ENCODE measurements at places on chromosomes 3 and 15.

- H3K27ac ChIP-seq, result no peak overlapping the region
- no peak for DNase-seq
- no peaks in the 10 kb centered on the region for H3K36me3 ChIP-seq
Measured at GRCh38 chr15:35626571-35627318, 80.8 kb upstream of the DPH6 start.

- H3K4me1 ChIP-seq, result peaks cover 20% of the 10 kb centered on the region
- H3K27ac ChIP-seq, result no peak overlapping the region
- DNase-seq, result no peak
- no peaks in the 10 kb centered on the region for H3K36me3 ChIP-seq
Measured at GRCh38 chr15:91965501-91966193, 112.1 kb downstream of the SLCO3A1 start.

DNA sequence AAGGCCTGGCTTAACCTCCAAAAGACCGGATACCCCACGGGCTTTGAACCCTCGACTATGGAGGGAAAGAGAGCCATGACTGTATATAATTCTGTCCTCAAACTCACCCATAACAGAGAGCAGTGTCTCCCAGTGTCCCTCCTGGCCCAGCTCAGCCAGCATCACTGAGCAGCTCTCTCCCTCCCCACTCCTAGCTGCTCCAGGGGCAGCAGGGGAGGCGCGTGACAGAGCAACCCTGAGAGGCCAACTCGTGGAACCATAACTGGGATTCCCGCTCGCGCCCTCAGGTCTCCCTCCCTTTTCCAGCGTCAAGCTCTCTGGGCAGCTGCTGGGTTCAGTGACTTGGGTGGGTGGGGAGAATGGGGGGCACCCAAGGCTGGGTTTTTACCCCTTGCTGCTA is 561 bp upstream of the CPLX3 start:
- peaks cover 2% of the 10 kb centered on the region for H3K4me1 ChIP-seq
- peaks cover 38% of the 10 kb centered on the region for H3K27me3 ChIP-seq
- H3K36me3 ChIP-seq, result no peaks in the 10 kb centered on the region
- no peak overlapping the region for H3K4me3 ChIP-seq

DNA sequence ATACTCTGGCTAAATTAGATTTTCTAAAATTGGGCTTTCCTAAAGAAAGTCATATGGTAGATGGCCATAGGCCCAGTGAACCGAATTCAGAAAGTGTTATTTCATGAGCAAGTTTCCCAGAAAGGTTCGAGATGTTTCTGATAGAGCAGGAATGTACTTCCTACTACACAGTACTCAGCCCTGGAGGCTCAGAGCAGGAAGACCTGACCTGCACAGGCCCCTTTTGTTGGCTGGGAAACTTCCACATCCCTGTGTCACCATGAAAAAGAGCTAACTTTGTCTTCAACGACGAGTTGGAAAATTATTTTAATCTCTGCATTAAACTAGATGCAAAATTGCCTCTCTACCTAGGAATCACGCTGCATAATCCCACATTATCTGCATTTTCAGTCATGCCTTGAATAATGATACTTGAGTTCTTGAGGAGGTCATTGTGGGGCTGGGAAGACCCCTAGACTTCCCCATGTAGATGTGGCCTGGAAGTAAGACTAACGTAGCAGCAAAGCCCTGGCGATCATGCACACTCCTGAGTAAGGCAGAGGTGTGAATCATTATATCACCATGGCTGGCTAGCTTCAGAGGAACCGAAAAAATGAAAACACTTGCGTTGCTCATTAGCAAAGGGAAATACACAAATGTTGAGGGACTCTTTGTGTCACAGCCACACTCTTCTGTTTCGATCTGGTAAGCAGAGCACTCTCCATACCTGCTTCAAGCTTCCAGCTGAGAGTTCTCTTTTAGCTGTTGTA is 47.1 kb downstream of the CMTM7 start:
- H3K4me3 ChIP-seq, result peak overlapping the region; percentile 39
- no peaks in the 10 kb centered on the region for H3K27me3 ChIP-seq
- peaks cover 87% of the 10 kb centered on the region for H3K4me1 ChIP-seq
- no peak for DNase-seq

- H3K4me1 ChIP-seq, result no peaks in the 10 kb centered on the region
- no peaks in the 10 kb centered on the region for H3K27me3 ChIP-seq
- DNase-seq, result no peak
- no peaks in the 10 kb centered on the region for H3K36me3 ChIP-seq
- no peak overlapping the region for H3K4me3 ChIP-seq
- no peak overlapping the region for H3K27ac ChIP-seq
Measured at GRCh38 chr3:162597226-162597625, 1100.6 kb downstream of the OTOL1 start.

DNA sequence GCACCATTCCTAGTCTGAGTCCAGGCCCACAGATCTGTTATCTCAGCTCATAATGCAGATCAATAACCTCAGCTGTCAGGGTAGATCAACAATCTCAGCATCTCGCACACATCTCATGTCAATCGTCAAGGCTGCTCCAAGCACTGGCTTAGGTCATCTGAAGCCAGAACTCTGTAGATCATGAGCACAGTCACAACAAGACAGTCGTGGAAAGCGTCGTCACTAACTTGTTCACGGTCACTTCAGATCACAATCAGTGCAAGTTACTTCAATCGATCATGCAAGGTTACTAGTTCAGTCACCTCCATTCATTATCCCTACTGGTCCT is 71.8 kb downstream of the RBPMS2 start:
- no peaks in the 10 kb centered on the region for H3K36me3 ChIP-seq
- peaks cover 49% of the 10 kb centered on the region for H3K4me1 ChIP-seq
- no peak for DNase-seq
- peak overlapping the region; percentile 74 for H3K4me3 ChIP-seq
- no peaks in the 10 kb centered on the region for H3K27me3 ChIP-seq
- peak overlapping the region; percentile 65 for H3K27ac ChIP-seq

GRCh38 chr3:169295912-169296570 is 367.5 kb downstream of the MECOM start:
- H3K27ac ChIP-seq, result no peak overlapping the region
- no peak for DNase-seq
- peaks cover 4% of the 10 kb centered on the region for H3K27me3 ChIP-seq
- no peak overlapping the region for H3K4me3 ChIP-seq
- H3K4me1 ChIP-seq, result no peaks in the 10 kb centered on the region

GRCh38 chr3:64234571-64234970 is 9.3 kb upstream of the PRICKLE2 start:
- H3K4me1 ChIP-seq, result no peaks in the 10 kb centered on the region
- H3K27me3 ChIP-seq, result peaks cover 5% of the 10 kb centered on the region
- H3K27ac ChIP-seq, result no peak overlapping the region
- H3K4me3 ChIP-seq, result no peak overlapping the region

DNA sequence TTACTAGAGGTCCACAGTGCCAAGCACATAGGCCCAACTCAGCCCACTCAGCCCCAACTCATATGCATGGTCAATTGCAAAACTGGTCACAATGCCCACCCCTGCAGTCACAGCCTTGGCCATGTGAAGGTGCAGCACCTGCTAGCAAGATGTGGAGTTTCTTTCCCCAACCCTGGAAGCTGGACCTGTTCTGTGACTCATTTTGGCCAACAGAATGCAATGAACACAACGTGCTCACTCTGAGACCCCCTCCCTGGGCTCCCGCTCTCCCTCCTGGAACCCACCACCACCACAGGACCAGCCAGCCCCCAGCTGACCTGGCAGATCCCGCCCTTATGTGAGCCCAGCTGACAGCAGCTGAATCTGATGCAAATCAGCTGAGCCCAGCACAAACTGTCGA is 34.4 kb downstream of the ALDH1L1 start:
- no peaks in the 10 kb centered on the region for H3K36me3 ChIP-seq
- H3K27me3 ChIP-seq, result peaks cover 18% of the 10 kb centered on the region
- no peak overlapping the region for H3K4me3 ChIP-seq
- H3K27ac ChIP-seq, result no peak overlapping the region
- no peaks in the 10 kb centered on the region for H3K4me1 ChIP-seq
- no peak for DNase-seq

GRCh38 chr15:70156671-70157271 is 59.1 kb upstream of the TLE3 start:
- H3K4me3 ChIP-seq, result no peak overlapping the region
- no peak overlapping the region for H3K27ac ChIP-seq
- DNase-seq, result no peak
- H3K27me3 ChIP-seq, result peaks cover 10% of the 10 kb centered on the region
- peaks cover 7% of the 10 kb centered on the region for H3K4me1 ChIP-seq

DNA sequence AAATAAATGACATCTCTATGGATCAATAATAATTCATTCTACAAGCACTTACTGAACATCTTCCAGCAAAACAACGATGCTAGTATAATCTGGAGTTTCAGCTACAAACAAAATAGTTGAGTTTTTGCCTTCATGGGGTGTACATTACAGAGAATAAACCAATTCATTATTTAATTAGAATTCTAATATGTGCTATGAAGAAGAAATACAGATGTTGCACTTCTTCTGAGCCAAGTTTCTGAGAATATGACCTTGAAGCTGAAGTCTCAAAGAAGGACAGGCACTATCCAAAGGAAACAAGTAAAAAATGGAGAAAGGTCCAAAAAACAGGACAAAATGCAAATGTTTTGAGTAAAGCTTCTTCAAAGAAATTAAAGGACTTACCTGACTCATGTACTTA is 94.2 kb downstream of the SENP7 start:
- H3K36me3 ChIP-seq, result peaks cover 2% of the 10 kb centered on the region
- no peak overlapping the region for H3K4me3 ChIP-seq
- H3K4me1 ChIP-seq, result peaks cover 35% of the 10 kb centered on the region
- no peaks in the 10 kb centered on the region for H3K27me3 ChIP-seq

DNA sequence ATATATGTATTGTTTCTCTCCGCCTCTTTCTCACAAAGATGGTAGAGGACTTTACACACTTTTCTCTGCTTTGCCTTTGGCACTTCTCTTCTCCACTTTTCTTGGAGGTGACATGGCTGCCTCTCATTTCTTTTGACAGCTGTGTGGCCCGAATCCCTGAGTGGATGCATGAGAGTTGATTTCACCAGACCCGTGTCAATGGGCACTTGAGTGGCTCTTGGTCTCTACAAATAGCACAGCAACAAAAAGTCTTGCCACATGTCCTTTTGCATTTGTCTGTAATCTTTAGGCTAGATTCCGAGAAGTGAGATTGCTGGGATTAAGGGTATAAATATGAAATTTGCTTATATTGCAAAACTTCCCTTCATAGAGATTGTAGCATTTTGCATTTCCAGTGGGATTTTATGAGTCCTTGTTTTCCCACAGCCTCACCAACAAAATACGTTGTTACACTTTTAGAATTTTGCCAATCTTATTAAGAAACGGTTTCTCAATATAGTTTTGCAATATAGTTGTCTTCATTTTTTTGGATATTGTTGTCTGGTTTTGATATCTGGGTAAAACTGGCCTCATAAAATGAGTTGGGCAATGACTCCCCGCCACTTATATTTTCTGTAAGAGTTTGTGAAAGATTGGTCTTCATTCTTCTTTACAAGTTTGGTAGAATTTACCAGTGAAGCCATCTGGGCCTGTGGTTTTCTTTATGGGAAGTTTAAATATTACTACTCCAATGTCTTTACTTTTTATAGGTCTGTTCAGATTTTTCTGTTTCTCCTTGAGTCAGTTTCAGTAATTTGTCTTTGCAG is 5.2 kb upstream of the TRPM1 start:
- peaks cover 2% of the 10 kb centered on the region for H3K27me3 ChIP-seq
- no peaks in the 10 kb centered on the region for H3K4me1 ChIP-seq
- no peak overlapping the region for H3K27ac ChIP-seq
- no peak overlapping the region for H3K4me3 ChIP-seq
- no peak for DNase-seq

All from activated naive CD8-positive, alpha-beta T cell treated with anti-CD3 and anti-CD28 coated beads, Interleukin-2, amount 50 U/mL, for 24 hours (primary cell).